ENCODE measurements at places on chromosomes 1 and 21.

DNA sequence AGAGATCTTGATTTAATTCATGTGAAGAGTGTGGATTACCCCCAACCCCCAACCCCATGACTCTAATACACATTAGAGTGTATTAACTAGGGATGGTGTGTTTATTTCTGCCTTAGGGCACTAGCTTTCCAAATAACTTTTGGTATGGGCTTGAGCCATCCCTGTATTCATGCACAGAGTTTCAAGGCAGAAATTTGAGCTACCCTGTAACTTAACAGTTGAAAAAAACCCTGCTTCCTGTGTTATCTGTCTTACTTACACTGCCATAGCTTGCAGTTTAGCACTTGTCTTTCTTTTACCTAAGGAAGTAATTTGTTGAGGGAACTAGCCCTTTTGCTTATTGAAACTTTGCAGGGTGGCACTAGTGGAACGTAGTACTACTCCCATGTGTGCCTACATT, 6.3 kb downstream of the SRSF11 start:
- no peak for DNase-seq

DNA sequence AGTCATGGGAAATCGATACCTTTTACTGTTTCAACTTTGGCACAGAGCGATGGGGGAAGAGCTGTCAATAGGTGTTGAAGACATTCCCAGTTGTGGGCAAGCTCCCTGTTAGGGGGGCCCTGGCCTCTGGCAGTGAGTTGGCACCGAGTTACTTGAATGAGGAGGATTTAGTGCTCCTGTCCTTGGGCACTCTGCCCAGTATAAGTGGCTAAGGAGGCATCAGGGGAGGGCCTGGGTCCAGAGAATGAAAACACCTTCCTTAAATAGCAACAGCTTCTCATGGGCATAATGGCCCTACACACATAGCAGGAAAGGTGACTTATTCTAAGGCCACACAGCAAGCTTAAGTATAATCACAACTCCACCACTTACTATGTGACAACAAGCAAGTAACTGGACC, 664.4 kb downstream of the PTPRU start:
- DNase-seq = no peak

GRCh38 chr21:43728467-43729390, 9.8 kb downstream of the PDXK start:
- peak; percentile 94 for DNase-seq

DNA sequence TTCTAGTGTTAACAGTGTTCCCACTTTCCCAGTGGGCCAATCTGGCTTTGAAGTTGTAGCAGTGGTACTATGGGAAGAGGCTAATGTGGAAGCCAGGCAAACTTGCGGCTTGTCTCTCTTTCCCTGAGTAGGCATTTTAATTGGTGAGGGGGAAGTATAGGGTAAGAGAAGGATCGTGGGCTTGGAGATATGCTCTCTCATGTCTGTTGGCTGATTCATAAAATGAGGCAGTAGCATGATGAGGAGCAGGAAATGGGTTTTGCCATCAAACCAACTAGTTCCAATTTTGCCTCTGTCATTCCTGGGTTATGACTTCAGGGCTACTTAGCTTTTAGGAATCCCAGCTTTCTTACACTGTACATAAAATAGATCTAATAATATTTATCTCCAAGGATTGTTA, 12.1 kb downstream of the C8A start:
- DNase-seq = peak; percentile 57

DNA sequence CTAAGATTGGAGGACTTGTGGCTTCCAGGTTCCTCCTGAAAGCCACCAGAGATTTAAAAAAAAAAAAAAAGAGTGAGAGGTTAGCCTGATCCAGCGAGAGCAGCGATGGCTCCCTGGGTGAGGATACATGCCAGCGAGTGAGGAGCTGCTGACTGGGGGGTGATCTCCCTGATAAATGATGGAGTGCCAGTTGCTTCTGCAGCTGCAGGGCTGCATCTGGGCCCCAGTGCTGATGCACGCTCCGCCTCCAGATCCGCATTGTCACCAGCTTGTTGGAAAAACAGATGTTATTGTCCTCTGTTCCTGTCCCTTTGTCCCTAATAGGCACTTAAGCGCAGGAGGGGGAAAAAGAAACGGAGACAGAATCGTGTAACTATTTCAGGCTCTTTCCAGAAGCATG, 28.6 kb downstream of the UBIAD1 start:
- DNase-seq = no peak

- DNase-seq = no peak
Observed at GRCh38 chr1:44447051-44447810, 42.2 kb downstream of the RNF220 start.

- no peak for DNase-seq
Observed at GRCh38 chr1:44685881-44686280, 11.4 kb downstream of the ARMH1 start.

DNA sequence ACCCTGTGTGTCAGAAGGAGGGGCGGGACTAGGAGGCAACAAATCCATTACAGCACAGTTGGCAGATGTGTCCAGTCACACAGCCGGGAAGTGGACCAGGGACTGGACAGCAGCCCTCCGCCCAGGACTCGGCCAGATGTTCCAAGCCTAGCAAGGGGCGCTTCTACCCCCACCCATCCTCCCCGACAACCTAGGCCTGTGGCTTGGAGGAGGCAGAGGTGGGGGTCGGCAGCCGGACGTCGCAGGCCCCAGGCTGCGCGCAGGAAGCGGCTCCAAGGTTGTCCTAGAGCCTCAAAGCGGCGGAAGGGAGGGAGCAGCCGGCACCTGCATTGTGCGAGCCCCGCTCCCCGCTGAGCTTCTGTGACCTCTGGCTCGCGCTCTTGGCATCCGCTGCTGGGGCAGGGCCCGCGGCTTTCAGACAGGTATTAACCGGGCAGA, 20.6 kb upstream of the MYCL start:
- no peak for DNase-seq

DNA sequence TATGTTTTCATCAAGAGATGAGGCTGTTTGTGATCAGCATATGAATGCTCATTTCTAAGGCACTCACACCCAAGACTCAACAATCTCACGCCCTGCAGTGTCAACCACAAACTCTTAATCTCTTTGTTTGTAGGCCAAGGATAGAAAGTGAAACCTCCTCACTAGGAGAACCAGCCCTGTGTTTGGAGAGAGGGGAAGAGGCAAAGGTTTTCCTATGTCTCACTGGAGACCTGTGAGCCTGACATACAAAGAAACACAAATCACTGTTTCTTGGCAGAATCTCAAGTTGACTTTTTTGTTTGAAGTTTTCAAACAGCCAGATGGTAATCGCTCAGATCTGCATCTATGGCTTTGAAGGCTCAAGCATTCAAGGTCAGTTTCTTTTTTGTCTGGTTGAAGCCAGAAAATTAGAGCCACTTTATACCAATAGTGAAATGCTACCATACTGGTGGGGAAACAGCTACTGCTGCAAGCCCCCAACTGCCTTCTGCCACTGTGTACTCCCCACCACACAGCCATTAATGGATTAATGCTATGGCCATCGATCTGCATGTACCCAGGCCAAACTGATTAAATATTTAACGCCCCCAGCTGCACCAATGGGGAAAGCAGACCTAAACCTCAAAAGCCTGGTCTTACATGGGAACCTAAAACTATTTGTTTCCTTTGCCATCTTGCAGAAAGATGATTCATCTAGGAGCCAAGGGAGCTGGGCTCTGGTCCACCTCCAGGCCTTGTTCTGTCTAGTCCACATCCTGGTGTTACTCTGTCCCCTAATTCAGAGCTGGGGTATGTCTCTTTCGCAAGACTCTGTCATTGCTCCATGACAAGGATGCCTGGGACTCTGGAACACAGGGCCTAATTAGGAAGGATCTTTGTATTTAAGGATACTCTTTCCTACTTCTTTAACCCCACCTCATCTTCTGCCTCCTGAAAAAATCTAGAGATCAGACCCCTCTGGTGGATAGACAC, 16.3 kb downstream of the PDZK1 start:
- no peak for DNase-seq

DNA sequence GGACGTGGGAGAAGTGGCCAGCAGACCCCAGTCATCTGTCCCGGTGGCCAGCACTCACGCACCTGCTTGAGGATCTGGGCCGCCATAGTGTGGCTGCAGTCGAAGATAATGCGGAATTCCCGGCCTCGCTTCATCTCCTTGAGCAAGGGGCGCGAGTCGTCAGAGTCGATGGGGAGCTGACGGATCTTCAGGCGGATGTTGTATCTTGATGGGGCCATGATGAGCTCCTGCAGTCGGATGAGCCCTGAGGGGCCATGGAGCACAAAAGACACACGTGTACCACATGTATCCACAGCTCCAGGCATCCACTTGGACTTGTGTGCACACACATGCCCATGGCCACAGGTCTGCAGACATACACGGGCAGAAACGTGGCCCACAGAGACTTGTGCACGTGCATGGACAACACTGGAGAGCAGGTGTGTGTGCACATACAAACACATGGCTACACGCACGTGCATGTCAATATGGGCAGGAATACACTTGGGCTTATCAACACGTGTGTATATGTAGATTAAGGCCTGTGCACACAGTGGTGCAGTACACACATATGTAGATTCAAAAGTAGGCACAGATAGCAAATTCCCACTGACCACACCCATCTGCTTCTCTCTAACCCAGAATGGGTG, 162.1 kb downstream of the GRIK3 start:
- no peak for DNase-seq

GRCh38 chr1:229167318-229167717, 103.6 kb upstream of the RAB4A start:
- no peak for DNase-seq

DNA sequence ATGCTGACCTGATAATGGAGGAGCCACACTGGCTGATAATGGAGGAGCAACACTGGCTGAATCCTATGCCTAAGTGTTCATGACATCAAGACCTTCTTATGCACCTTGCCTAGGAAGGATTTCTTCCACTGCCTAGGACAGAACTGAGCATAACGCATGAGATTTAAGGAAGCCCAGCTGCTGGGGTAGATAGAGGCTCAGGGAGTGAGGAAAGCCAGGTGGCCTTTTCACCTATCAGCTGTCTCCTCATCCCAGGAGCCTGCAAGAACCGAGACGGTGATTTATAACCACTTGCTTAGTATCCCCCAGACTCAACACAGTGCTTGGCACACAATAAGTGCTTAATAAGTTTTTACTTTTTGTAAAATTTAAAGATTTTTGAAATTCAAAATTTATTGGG, 7.4 kb upstream of the CTBS start:
- no peak for DNase-seq

Data from amniotic stem cell (primary cell).